Fibroblast of skin of back (primary cell): ENCODE measurements at places on chromosomes 2 and 18.

- no peak for DNase-seq
Observed at GRCh38 chr2:68388772-68389171, 23.7 kb downstream of the PLEK start.

DNA sequence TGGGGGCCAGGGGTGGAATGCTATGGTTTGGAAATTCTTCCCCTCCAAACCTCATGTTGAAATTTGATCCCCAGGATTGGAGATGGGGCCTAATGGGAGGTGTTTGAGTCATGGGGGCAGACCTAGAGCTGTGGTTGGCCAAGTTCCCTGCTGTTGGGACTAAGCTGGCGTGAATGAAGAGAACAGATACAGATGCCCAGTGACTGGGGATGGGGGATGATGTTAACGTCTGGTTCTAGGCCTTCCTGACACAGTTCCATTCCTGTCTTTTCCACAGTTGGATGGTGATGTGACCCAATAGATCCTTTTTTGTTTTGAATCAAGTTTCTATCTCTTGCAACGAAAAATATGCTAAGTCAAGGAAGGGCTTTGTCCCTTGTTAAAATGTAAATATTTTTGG is 23.7 kb downstream of the KLHL23 start:
- no peak for DNase-seq

DNA sequence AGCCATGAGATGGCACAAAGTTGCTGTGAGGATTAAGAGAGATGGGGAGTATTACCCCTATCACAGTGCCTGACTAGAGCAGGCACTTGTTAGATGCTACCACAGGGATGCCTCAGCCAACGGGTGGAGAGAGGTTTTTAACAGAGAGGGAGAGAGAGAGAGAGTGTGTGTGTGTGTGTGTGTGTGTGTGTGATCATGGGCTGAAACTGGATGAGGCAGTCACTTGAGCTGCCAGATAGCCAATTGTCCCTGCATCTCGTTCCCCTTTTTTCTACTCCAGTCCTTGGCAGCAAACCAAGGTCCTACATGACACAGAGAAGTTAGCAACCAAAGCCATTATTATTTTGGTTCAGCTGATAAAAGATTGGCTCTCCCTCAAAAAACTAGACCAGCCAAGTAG is 3.0 kb downstream of the CD8A start:
- no peak for DNase-seq

DNA sequence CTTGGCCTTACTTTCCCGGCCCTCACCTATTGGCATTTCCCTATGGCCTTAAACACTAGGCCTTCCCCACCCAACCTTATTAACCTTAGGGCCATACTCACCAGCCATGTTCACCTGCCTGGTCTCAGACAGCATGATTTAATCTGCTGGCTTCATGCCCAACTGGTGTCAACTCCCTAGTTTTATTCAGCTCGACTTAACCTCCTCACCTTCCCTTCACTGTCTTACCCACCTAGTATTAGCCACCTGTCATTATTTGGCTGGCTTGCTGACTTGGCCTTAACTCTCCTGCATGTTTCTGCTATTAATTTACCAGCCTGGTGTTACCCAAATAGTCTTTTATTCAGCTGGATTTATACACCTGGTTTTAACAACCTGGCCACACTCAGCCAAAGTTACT is 136.0 kb upstream of the ZSWIM2 start:
- no peak for DNase-seq

DNA sequence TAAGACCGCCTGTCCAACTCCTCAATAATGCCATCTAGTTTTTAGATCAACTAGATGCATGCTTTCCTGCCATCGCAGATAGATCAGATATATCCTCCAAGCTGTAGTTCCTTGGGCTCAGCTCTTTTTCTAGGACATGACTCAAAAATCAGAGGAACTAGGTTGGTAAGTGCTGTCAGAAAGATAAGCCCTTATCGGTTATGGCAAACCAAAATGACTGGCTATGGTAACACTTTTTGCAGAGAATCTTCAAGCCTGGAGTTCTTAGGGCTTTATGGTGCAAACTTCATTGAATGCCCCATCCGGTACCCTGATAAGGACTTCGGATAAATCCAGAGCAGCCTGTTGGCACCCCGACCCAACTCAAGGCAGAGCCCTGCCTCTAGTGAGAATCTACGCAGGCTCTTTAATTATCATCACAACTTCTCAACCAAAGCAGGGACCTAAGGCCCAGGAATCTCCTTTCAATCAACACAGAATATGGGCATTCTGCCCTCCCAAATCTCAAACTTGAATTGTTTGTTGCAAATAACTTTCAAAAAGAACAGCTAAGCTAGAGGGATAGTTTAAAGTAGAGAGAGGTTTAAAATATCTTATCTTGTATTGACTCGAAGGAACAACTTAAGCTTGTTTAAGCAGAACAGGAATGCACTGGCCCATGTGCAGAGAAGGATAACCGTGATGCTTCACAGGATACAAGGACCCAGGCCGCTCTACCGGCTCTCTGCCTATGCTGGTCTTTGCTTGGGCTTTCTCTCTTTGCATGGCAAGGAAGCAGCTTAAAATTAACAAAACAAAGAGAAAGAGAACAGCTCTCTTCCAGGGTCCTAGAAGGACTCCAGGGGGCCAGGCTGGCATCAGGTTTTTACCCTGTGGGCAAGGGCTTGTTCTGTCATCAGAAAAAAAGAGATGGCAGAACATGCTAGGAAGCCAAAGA is 3.4 kb upstream of the CYP1B1 start:
- no peak for DNase-seq

DNA sequence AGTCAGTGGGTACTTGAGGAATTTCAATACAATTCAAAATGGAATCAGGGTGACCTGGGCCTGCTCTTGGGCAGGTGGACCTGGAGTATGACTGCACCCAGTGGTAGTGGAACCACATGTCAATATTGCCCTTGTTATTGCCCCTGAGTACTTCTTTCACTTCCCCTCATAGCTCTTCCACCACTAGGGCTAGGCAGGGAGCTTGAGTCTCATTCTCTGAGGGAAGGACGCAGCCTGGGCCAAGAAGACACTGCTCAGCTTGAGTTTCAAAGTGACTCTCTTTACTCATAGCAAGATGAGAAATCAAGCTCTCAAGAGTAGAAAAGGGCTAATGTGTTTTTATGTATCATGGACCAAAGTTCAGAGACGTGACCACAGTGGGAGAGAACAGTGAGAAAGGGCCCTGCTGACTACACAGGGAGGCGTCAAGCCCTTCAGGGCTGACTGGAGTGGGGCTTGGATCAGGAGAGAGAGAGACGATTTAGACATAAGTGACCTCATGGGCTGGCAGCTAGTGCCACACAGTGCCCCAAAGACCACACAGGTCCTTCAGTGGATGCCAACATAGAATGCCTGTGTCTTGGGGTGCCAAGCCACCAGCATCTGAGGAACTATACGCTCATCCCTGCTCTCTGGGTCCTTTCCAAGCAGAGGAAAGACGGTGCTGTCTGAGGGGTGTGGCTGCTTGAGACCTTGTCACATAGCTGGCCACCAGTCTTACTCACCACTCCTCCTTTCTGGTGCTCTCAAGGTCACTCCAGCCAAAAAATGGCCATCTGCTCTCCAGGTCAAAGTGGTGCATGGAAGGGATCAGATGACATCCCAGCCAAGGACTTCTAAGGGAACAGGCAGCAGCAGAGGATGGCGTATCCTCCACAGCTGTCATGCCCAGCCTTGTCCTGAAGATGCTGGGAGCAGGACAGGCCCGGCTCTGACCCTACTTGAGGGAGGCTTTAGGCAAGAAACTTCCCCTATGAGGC is 13.0 kb downstream of the PTMA start:
- no peak for DNase-seq

DNA sequence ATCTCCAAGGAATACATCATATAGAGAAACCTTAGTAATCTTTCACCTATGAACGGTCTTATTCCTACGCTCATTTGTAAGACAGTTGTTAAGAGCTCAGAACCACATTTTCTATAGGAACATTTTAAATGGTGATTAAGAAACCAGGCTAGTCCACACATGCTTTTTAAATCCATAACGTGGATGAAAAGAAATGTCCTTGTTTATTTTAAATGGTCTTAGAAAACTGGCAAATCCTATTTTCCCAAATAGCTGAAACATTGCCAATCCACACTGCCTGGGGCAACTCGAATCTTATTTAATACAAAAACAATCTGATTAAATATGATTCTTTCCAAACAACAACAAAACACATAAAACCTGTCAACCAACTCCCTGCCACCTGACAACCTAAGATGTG is 23.7 kb downstream of the METTL8 start:
- peak; percentile 40 for DNase-seq

- no peak for DNase-seq
Observed at GRCh38 chr2:24272907-24273306, 87.4 kb downstream of the ITSN2 start.

- no peak for DNase-seq
Observed at GRCh38 chr2:98852932-98853331, 83.1 kb downstream of the CRACDL start.

DNA sequence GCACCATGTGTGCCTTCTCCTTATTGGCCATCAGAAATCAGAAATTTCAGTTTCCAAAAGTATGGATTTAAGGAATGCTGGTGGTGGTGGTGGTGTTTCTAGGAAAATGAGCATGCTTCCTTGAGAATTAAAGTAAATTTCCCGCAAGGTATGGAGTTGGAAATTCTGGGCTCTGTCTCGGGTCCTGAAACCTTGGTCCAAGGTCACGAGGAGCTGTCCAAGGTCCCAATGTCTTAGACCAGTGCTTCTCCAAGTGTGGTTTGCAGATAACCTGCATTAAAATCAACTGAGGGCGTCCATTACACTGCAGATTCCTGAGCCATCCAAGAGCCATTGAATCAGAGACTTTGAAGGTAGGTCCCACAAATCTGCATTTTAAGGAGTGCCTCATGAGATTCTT is 210.9 kb upstream of the PKDCC start:
- peak; percentile 51 for DNase-seq

GRCh38 chr2:32904074-32904473 is 42.7 kb upstream of the LTBP1 start:
- DNase-seq = no peak

DNA sequence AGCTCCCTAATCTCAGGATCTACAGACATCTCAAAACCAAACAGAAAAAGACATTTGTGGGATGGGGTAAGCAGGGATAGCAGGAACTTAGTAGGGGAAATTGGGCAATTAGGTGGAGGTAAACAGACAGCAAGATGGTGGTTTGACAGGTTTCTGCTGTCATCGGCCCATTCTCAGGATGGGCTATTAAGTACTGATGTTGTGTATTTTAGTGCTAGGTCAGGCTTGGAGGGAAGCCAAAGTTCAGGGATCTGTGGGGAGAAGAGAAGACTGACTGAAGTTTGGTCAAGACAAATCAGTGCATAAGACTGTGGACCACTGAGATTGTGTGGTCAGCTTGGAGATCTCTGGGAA is 96.8 kb upstream of the THUMPD2 start:
- DNase-seq = no peak

DNA sequence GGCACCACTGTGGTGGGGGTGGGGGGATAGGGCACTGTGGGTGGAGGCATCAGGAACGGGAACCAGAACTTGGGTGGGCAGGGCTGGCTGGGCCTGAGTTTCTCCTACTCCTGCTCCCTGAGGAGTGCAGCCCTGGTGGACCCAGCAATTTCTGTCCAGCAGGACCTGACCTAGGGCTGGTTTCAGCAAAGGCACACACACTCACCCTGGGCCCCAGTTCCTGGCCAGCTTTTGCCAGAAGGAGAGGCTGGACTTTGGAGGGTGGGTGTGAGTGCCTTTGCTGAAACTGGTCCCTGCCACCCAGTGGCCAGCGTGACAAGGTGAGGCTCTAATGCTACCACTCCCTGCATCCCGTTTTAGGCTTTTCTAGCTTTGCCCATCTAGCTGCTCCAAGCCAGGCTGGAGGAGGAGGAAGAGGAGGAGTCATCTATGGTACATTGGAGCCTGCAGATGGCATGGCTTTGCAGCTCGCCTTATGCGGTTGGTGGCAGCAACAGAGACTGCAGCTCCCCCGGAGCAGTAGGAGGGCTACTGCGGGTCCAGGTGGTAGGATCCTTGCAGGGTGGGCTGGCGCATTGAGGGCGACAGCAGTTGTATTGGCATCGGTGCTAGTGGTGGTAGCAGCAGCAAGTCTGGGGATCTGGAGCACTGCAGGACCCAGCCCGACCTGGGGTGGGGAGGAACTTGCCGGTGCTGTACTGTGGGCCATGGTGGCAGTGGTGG is 40.4 kb upstream of the IMP4 start:
- DNase-seq = no peak

DNA sequence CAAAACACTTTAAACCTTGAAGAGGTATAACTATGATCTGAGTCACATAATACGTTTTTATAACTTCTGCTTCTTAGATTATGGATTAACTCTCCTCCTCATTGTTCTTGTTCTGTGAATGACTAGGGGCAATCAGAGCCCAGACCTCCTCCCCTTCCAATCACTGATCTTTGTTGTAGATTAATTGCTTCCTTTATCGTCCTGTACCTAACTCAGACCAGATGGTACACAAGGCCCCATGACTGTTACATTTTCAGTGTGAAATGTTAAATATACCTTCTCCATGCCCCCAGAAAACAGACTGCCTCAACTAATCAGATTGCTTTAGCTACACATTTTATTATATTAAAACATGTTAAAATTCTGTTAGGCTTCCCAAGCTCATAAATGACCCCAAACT is 211.7 kb downstream of the RNF152 start:
- DNase-seq = no peak
